ENCODE measurements at places on chromosomes 5 and 9. TPM values are rescaled to one million over a fixed set of nuclear protein-coding genes. Genes with fewer than 3 reads are reported as not detected.

DNA sequence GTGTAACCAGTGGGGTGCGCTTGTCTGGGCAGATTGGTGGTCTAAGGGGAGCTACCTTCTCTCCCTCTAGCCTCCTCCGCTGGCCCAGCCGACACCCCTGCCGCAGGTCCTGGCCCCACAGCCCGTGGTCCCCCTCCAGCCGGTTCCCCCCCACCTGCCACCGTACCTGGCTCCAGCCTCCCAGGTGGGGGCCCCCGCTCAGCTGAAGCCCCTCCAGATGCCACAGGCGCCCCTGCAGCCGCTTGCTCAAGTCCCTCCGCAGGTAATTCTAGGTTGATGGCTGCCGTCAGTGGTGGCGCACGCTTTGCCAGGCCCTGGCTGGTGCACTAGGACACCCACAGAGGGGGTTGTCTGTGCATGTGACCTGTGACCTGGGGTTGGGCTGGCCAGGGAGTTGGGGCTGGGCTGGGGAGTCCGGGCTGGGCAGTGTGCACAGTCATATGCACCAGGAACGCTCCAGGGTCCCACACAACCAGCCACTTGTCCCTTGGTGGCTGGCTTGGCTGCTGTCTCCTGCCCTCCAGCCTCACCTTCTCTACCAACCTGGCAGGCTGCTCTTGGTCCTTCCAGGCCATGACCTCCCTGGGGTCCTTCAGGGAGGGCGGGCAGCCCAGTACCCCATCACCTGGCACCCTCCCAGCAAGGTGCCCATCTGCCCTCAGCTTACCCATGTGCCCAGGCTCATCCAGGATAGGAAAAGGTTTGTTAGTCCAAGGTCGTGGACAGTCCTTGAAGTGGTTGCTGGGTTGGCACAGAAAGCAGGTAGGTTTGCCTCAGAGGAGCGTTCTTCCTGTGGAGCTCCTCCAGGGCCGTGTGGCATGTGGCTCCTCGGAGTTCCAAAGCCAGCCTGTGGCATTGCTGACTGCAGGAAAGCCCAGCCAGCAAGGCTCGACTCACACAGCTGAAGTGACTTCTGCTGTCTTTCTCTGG is 73.2 kb downstream of the WNK2 start:
- no peak for DNase-seq

DNA sequence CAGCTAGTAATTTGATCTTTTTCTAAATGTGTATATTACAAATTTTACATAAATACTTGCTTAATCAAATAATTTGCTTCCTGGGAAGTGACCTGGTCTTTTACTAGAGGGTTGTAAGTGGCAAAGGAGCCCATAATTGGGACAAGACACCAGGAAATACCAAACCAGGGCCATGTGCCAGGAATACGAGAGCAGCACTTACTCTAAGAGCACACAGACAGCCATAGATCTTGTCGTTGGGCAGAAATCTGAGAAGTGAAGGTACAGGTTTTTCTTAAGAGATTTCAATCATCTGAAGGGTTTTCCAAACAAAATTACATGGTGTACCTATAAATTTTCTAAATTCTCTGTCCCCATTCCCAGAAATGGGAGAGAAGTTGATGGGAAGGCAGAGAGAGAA is 179.3 kb downstream of the HINT1 start:
- no peak for DNase-seq

GRCh38 chr9:106102821-106103220 is 408.5 kb downstream of the TMEM38B start:
- DNase-seq: no peak

- no peak for DNase-seq
Measured at GRCh38 chr9:128164307-128164885, 4.3 kb downstream of the BBLN start.

GRCh38 chr5:170614065-170614490 is 110.3 kb downstream of the KCNIP1 start:
- no peak for DNase-seq

DNA sequence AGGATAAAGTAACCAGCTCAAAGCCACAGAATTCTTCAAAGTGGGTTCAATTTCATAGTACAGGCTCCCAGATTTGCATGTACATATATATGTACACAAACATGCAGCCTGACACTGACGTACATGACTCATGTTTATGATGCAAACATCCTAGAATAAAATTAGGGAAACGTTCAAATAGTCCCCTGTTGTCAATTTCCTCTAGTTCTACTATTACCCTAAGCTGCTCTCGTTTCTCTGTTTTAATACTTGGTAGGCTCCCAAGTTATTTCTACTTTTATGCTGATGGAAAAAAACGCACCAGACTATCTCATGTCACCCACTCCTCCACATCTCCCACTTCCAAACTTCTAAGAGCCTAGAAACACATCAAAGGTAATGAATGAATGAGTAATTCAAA is 229.7 kb downstream of the EPB41L4A start:
- DNase-seq: no peak

GRCh38 chr9:93488244-93488643 is 34.9 kb upstream of the FAM120AOS start:
- no peak for DNase-seq

DNA sequence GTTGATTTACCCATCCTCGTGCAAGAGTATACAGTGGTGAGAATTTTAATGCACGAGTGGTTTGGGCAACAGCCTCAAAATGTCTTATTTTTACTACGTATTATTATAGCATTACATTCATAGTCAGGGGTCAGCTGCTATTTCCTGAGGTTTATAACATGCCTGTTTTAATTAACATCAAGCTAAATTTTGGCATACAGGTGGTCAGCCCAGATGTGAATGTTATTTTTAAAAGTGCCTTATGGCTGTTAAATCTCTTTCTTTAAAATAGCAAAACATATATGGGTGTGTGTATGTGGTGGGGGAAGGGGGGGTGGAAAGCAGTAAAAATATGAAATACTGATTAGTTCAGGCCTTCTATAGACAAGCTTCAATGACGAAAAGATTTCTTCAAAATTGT is 424.5 kb upstream of the CLINT1 start:
- DNase-seq: no peak

- DNase-seq: peak; percentile 11
Measured at GRCh38 chr5:761854-762710, 22.4 kb downstream of the ZDHHC11B start.

DNA sequence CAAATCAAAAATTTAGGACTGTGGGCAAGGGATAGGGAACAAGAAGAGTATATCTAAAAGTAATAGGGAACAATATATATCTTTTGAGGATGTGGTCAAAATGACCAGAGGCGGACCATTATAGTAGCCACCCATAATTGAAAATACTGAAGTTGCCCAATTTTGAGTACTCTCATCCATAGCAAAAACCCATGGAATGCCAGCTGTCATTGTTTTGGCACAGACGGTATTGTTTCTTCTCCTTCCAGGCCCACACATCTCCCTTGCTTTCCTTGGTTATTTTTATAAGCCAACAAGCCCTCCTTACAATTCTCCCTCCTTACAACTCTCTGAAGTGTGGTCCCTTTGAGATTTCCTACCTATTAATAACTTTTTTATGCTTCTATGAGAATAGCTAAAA is 50.4 kb upstream of the RGMB start:
- DNase-seq: no peak

- DNase-seq: no peak
Measured at GRCh38 chr5:119515192-119515591, 62.9 kb downstream of the HSD17B4 start.

The TNFSF8 gene
- total RNA-seq: not detected

The OR1J2 gene
- not detected for total RNA-seq

The C9orf50 gene
- total RNA-seq: 0.27 TPM

The ARHGEF39 gene
- 9.1 TPM for total RNA-seq

The SPOCK1 gene
- total RNA-seq: 32.9 TPM

The ACOT12 gene
- not detected for total RNA-seq

The CCDC112 gene
- total RNA-seq: 10.9 TPM

The ZNF454 gene
- 0.36 TPM for total RNA-seq

The ORM2 gene
- total RNA-seq: 3.2 TPM

The FGF1 gene
- not detected for total RNA-seq

Data from progenitor cell of endocrine pancreas (in vitro differentiated cells).